ENCODE measurements at places on chromosomes 3 and 15. TPM values are rescaled to one million over a fixed set of nuclear protein-coding genes. Genes with fewer than 3 reads are reported as not detected.

GRCh38 chr3:143220741-143221140, 101.2 kb downstream of the CHST2 start:
- no peak for DNase-seq

DNA sequence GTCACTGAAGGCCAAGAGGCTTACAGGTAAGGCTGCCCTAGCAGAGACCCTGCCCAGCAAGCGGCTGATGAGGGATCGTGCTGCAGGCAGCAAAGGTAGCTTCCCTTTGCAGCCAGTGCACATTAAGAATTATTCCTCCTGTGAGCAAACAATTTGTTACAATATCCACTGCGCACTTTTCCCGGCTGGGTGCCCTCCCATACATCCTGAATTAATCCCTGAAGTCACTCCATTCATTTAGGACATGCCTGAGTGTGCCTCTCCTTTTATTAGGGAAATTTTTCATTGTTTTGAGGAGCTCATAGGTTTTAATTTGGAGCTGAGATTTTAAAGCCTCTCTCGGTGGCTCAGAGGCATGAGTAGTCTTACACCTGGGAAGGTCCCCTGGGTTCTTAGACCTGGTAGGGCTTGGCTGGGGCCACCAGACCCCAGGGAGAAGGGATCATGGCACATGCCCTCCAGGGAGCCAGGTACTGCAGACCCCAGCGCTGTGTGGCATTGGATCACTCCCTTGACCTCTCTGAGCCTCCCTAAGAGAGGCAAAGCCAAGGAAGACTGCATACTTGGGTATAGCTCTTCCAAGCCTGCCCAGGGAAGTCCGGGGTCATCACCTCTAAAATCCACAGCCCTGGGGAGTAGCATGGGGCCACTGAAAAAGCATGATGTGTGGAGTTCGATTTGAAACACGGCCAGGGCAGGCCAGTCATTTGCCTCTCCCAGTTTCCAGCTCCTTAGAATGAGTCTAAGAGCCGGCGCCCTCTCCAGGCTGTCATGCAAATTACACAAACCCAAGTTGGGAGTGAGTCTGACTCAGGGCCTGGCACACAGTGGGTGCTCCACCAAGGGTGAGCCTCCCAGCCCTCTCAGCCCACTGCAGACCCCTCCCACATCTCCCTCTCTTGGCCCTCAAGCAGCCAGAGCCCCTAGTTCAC, 151.9 kb upstream of the LINGO1 start:
- DNase-seq: no peak

Gene TMEM108
- polyA plus RNA-seq: not detected

DNA sequence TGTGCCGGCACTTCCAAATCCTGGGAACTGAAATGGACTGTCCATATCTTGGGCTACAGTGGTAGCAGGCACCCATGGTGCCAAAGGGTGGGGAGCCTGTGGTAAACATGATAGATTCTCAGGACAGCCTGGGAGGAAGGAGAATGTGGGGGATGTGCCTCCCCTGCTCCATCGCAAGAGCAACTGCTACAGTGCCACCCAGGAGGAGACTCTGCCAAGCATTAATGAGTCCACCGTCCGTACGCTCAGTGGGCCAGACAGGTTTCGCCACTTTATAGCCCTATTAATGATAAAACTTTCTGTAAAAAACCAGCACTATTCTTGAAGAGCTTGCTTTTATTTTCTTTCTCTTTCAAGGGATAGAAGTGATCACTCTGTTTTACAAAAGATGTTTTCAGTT, 75.2 kb downstream of the FMN1 start:
- no peak for DNase-seq

DNA sequence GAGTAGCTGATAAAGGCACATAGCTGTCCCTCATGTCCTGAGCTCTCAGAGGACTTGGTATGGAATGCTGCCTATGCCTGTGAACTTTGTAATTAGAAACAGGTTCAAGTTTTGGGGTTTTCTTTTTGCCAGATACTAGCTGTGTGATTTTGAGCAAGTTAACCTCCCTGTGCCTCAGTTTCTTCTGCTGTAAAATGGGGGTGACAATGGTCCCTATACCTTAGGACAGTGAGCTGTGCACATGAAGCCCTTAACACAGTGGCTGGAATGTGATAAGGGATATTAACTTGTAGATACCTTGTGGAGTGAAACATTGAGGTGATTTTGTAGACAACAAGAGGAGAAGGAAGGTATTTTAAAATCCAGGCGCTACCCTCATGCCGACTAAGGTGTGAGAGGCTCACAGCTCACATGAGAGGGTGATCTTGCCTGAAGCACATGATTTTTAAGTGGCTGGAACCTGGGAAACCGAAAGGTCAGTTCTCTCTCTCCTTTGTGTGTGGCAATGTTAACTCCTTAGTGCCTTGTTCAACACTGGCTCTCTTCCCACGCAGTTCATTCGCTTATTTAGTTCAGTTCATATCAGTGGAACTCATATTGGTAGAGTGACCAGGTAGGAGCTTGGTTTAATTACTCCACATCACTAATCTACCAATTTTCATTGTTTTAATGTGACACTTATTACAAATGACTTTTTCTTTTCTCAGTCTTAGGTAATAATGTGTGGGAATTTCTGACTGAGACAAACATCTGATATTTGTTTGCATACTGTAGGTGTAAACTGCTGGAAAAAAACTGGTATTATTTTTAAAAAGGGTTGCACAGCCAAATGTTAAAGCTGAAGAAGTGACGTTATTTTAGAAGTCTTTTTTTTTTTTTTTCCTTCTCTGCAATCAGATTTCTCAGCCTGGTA, 236.2 kb downstream of the ITPR1 start:
- no peak for DNase-seq

All from sigmoid colon (tissue), 7 donors.